ENCODE measurements at places on chromosomes 2 and 18. TPM values are rescaled to one million over a fixed set of nuclear protein-coding genes. Genes with fewer than 3 reads are reported as not detected.

GRCh38 chr2:226352941-226353560 is 446.6 kb downstream of the IRS1 start:
- DNase-seq, result no peak

DNA sequence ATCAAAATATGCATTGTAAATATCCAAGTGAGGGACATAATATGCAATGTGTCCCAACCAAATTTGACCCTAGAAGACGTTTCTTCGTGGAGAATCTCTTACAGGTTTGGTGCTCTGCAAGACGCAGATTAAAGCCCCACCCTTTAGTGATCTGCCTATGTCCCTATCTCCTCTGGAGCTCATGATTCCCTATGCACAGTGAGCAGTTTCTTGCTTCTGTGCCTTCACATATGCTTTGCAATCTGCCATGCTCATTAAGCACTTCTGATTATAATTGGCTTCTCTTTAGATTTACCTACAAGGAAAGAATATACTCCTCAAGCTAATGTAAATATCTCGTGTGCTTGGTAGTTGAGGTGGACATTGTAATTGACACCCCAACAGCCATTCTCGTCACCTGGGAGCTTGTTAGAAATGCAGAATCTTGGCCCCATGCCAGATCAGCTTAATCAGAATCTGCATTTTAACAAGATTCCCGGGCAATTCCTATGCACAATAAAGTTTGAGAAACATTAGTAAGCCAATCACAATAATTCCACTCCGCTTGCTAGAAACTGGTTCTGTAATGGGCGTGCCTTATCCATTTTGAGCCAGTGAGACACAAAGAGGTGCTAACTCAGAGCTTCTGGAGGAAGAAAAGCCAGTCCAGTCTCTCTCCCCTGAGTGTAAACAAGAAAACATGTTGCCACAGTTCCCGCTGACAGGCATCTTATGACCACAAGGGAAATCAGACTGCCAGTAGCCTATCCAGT is 2.8 kb upstream of the PUM2 start:
- no peak for DNase-seq

DNA sequence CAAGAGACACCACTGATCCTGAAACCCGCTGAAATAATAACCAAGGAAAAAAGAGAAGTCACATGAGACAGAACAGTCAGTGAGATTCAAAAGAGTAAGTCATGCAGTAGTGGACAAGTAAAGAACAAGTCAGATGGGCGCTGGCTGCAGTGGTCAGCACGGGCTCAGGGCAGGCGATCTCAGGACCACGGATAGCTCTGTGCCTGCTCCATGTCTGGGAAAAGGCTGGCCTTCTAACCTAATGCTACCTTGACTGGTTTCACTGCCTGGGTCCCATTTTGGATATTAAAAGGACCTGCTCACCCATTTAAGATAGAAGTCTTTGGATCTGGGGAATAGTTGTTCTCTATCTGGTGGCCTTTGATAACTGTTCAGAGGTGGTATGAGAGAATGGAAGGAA is 61.7 kb upstream of the LCLAT1 start:
- no peak for DNase-seq

- no peak for DNase-seq
Measured at GRCh38 chr18:13026583-13027270, 35.6 kb downstream of the CEP192 start.

- DNase-seq, result no peak
Measured at GRCh38 chr2:177972782-177973181, 99.8 kb downstream of the PDE11A start.

- no peak for DNase-seq
Measured at GRCh38 chr2:220025207-220025606, 397.8 kb downstream of the SLC4A3 start.

- no peak for DNase-seq
Measured at GRCh38 chr2:128748336-128748735, 429.7 kb upstream of the HS6ST1 start.

DNA sequence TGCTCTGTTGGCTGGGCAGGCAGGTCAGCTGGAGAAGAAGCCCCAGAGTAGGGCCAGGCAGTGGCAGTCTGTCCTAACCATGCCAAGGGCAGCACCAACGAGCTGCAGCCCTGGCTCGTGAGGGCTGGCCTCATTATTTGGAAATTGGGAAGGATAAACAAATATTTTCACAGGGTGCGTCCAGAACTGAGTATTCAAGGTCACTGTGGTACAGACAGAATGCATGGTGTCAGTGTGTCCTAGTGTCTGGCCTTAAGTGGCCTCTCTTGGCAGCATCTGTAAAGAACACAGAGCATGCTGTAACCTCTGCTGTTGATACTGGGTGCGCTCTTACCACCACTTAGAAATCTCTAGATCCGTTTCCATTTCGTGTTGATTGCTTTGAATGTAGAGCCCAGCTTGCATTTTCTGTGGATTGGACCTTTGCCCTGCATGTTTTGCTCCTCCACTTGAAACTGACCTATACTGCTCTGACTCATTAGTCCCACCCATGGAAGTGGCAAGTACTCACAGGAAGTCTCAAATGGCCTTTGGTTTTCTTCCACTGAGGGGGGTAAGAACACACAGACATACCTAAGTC is 88.2 kb downstream of the GREB1L start:
- no peak for DNase-seq

DNA sequence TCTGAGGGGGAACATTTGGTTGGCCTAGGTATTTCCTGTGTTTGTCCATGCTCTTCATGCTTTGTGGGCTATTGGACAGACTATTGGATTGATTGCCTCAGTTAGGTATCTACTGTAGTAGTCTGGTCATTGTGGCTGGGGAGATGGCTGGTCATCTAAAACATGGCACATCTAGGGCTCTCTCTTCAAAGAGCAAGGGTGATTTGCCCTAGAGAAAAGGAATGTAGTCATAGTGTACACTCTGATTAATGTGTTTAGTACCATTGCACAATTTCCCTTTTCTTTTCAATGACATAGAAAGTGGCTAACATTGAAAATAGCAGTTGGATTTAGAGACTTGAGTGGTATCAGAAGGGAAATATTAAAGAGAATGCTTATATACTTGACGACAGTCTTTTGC is 114.3 kb downstream of the LCLAT1 start:
- DNase-seq, result no peak

DNA sequence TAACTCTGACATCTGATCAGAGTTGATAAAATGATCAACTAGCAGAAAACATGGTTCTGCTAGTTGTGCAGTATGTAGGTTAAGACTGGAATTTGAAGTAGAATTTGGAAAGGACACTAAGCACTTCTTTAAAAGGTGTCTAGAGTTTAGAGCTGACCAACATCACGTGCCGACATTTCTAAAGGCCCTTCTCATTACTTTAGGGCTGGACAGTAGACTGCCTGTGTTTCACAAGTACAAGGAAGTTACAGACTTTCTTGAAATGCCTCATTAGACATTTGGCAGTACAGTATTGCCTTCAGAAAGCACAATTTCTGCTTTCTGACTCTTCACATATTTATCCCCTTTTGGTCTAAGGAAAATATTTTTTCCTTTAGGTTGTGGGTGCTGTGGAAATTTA is 255.3 kb downstream of the ZNF385B start:
- no peak for DNase-seq

DNA sequence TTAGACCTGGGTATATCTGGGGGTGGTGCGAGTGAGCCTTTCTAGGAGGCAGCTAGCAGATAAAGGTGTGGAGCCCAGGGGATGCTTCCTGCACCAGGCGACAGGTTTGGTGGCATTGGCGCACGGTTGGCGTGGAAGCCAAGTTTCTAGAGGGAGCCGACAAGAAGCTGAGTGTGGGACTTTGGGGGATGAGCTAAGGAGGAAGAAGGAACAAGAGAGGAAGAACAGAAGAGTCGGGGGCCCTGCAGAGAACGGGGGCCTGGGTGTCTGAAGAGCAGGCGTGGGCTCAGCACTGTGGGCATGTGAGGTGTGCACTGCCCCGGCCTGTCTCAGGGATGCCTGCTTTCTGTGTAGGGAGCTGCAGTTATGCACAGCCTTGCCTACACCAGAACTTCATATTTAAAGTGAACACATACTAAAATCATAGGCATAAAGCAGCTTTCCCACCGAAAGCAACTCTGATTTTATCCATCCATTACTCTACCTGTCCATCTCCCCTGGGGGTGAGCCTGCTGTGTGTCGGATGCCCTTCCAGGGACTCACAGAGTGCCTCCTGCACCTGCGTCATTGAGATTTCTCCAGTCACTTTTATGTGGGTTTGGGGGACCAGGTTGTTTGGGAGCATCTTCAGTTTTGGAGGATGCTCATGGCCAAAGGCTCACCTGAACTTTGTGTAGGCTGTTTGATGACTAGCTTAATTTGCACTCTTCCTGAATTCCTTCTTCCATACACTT is 149.7 kb downstream of the LDLRAD4 start:
- DNase-seq, result no peak

Gene POMC
- total RNA-seq, result 2.1 TPM

DNA sequence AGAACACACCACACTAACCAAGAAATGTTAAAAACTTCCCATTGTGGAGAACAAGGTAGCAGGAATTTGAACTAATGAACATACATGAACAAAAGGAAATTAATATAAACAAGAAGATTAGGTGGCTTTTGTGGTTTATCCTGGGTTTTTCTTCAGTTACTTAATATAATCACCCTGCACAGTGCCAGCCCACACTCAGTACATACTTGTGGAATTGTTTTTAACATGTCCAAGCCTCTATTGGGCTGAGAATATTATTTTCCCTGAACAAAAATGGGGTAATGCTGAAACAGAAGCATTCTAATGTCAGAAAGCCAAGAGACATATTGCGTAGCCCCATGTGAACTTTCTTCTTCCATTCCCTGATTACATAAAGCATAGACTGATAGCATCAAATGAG is 202.8 kb downstream of the DNER start:
- DNase-seq, result no peak

DNA sequence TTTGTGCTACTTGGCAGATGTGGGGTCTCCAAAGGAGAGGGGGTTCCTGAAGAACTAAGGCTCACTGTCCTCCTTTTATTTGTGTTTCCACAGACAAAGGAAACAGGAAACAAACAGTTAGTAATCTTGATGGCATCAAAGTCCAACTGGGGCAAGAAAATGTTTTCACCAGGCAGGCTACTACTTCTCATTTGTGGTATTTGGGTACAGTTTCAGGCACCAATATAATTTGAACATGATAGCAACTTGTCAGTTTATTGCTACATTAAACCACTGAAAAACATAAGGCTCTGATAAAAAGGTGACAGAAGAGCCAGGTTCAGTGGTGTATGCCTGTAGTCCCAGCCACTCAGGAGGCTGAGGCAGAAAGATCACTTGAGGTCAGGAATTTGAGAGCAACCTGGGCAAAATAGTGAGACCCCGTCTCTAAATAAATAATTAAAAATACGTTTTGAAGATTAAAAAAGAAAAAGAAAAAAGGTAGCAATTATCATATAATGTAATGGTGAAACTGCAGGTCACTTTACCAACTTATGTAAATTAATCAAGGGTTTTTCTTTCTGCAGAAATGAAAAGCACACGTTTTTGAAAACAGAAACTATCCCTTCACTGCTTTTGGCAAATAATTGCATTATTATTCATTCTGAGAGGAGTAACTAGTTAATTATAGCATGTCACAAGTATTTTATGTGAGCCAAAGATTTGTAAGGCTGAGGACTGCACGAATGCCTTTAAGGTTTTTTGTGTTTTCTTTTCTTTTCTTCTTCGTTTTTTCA is 157.5 kb upstream of the CAVIN2 start:
- no peak for DNase-seq

DNA sequence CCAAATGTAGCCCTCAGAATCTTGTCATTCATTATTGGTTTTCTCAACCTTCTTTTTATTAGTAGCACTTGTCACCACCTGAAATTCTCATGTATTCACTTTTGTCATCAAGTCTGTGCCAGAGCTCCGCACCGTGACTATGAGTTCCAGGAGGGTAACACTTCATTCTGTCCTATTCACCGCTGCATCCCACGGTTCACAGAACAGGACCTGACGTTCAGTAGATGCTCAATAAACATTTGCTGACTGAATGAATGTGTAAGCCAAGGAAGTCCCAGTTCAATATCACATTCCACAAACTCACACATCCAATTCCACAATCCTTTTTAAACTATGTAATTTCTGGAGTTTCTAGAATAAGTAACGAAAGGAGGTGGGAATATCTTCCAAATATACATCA is 65.5 kb downstream of the MOGAT1 start:
- DNase-seq, result no peak

DNA sequence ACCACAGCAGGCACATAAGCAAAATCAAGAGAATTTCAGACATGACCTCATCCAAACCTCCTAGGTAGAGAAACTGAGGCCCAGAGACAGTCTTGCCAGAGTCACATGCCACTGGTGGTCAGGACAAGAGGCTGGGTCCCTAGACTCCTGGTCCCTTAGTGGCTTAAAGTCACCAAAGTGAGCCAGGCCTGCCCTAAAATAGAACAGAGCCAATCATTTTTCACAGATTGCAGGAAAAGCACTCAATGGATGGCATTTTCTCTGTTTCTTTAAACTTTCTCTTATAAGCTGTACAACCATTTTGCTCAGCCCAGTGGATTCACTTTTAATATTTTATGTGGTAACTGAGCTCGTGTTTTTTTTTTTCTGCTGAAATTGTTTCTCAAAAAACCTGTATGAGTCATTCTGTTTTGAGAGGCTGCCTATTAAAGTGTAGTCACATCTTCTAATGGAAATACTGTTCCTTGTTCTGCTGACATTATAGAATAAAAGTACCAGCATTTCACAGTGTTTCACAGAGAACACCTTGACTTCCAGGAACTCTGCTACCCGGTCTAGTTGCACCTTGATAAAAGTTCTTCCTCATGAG is 29.6 kb downstream of the STEAP3 start:
- DNase-seq, result no peak

Gene CTDP1
- total RNA-seq, result 36.8 TPM

Gene LGALSL
- 1.1 TPM for total RNA-seq

GRCh38 chr2:173747035-173747434 is 218.1 kb downstream of the SP3 start:
- DNase-seq, result no peak

DNA sequence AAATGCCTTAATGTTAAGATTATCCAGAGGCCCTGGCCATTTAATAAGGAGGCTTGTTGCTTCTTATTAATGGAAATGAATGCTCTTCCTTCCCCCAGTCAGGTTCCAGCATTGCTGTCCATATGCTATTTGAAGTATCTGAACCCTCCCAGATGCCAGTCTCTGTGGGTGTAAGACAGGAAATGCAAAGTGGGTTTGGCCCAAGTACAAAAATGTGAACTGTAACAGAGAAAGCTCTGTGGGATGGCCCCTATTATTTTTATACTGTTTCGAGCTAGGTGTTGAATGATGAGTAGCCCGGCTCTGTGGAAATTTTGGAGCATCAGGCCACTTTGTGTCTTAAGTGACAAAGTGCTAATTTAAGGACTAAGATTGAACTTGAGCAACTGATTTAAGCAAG is 141.0 kb downstream of the UXS1 start:
- DNase-seq, result no peak

Gene SPAG16
- 12.5 TPM for total RNA-seq
